ENCODE measurements at places on chromosomes 6 and 20.

GRCh38 chr20:57587989-57588377 lies 27.1 kb downstream of the PCK1 start:
- DNase-seq = no peak

GRCh38 chr20:57093766-57094165 lies 172.7 kb downstream of the BMP7 start:
- no peak for DNase-seq

- DNase-seq = no peak
Measured at GRCh38 chr6:115544765-115545671, 515.7 kb downstream of the FRK start.

GRCh38 chr6:129115471-129115870 lies 232.5 kb downstream of the LAMA2 start:
- DNase-seq = no peak

DNA sequence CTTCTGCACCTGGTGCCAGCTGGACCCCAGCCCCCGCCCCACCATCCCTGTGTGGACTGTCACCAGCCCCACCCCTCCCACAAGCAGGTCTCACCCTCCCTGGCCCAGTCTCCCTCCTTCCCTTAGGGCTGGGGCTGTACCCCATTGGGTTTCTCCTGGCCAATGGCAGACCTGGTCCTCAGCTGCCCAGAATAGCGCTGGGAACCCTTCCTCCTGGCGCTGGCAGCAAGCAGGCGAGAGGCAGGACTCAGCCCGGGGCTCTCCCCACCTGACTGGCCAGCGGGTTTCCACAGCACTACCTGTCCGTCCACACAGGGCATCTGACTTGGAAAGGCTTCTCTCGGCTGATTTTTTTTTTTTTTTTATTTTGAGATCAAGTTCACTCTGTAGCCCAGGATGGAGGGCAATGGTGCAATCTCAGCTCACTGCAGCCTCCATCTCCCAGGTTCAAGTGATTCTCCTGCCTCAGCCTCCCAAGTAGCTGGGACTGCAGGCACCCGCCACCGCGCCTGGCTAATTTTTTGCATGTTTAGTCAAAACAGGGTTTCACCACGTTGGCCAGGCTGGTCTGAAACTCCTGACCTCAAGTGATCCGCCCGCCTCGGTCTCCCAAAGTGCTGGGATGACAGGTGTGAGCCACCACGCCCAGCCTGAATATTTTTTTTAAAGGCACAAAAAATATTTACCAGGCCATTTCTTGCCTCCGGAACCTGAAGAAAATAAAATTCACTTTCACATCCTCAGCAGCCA lies 21.6 kb upstream of the CHRNA4 start:
- DNase-seq = no peak
